ENCODE measurements at places on chromosomes 5 and 9.

DNA sequence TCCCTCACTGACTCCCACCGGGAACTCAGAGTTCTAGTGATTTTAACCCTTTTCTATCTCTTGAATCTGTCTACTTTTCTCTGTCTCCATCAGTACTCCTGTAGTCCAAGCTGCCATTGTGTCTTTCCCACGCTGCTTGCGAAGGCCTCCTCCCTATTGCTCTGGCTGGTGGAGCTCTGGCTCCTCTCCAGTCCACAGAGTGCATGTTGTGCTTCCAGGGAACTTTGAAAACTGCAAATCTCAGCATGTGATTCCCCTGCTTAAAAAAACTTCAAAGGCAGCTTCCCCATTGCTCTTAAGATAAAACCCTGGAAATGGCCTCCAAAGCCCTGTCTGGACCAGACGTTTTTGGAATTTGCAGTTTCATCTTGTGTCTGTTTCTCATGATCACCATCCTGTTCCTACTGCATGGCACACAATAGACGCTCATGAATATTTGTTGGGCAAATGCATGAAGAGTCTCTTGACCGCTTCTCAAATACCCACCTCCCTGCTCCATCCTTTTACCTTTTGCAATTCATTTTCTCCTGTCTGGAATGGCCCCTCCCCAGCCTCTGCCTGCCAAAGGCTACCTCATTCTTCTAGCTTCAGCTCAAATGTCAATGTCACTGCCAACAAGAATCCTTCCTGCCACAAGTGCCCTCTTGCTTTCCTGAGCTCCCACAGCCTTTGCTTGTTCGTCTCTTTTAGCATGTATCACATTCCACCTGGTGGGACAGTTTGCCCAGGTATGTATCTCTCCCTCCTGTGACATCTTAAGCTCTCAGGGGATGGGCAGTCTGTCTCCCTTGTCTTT, 293.2 kb downstream of the ARHGAP26 start:
- no peak for DNase-seq

GRCh38 chr9:80615964-80616363, 1044.2 kb downstream of the TLE4 start:
- DNase-seq, result no peak

- no peak for DNase-seq
These were observed 180.6 kb downstream of the CACNA1B start for GRCh38 chr9:138058181-138058580.

GRCh38 chr9:37392272-37392671, 30.2 kb upstream of the GRHPR start:
- DNase-seq, result no peak

GRCh38 chr5:150642567-150642927, 2.1 kb downstream of the SYNPO start:
- DNase-seq, result no peak

GRCh38 chr5:85488295-85488694, 1103.6 kb upstream of the EDIL3 start:
- DNase-seq, result no peak

- no peak for DNase-seq
These were observed 483.9 kb downstream of the KDM4C start for GRCh38 chr9:7241694-7242093.

GRCh38 chr5:83701886-83702285, 18.8 kb downstream of the HAPLN1 start:
- no peak for DNase-seq

DNA sequence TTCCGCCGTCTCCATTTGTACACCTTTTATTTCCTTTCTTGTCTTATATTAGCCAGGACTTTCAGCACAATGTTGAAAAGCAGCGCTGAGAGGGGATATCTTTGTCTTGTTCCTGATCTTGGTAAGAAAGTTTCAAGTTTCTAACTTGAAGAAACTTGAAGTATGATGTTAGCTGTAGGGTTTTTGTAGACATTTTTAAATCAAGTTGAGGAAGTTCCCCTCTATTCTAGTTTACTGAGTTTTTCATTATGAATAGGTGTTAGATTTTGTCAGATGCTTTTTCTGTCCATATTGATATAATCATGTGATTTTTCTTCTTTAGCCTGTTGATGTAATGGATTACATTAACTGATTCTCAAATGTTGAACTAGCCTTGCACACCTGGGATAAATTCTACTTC, 425.7 kb downstream of the PIK3R1 start:
- DNase-seq, result no peak

- no peak for DNase-seq
These were observed 136.4 kb downstream of the MCTP1 start for GRCh38 chr5:95148453-95148852.

DNA sequence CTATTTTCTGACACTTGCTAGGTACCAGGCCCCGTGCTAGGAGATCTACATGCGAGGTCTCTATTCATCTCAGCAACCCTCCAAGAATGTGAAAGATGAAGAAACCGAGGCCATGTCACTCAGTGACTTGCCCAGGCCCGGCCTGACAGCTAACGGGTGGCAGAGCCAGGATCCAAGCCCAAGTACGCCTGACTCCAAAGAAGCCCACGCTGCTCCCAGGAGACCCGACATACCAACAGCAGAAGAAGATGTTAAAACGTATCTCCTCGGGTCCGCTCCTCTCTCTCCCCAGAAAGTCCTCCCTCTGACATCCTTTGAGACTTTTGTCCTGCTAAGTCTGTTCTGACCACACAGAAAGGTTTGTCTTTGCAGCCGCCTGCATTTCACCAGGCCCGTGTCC, 65.2 kb downstream of the CRB2 start:
- DNase-seq, result no peak

DNA sequence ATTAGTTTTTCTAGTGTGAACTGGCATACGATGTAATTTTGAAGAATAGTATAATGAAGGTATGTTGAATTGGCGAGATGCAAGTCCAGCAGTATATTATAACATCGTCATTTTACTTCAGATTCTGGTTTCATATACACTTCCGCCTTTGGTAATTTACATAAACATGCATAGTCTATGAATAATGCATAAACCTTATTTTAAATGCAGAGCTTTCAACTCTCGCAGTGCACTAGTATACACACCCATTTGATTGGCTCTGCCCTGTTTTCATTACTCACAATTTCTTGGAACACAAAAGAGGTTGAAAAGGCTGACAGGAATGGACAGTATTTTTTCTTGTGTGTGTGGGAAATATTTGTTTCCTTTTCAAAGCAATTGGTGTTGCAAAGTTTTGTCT, 128.9 kb upstream of the CCNH start:
- no peak for DNase-seq

- DNase-seq, result no peak
These were observed 6.9 kb downstream of the PCDHGA12 start for GRCh38 chr5:141437221-141437620.

GRCh38 chr5:57776035-57776434, 293.4 kb upstream of the ACTBL2 start:
- no peak for DNase-seq

DNA sequence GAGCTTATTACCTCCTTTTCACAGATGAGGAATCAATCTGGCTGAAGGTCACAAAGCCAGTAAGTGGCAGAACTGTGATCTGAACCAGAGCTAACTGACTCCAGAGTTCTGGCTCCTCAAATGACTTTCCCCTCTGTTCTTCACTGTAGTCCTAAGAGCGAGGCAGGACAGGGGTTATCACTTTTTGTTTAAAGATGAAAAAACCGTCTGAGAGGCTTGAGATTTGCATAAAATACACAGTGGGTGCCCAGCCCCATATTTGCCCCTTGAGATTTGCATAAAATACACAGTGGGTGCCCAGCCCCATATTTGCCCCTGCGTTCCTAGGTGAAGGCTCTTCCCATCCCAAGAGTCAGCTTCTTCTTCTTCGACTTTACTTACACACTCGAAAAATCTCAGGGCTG, 667 bp downstream of the FBXO10 start:
- no peak for DNase-seq

- no peak for DNase-seq
These were observed 420.9 kb upstream of the SGCD start for GRCh38 chr5:155906046-155906445.

DNA sequence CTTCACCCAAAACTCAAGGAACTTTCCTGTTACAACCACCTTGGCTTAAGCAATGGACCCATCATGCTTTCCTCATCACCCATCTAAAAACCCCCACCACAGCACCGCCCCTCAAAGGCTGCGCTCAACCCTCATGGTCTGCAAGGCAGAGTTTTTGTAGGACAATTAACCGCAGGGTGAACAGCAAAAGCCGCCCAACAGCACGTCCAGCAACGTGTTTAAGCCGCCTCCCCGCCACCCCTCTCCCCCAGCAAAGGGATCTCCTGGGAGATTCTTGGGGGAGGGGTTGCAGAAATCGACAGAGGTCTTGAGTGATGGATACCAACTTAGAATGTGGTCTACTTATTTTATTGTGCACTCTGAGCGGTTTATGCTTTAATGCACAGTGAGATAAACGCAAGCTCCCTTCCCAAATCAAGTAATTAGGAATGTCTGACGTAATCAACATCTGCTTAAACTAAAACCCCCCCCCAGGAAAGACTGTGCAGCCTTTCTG, 1.9 kb downstream of the ROR2 start:
- DNase-seq, result no peak

DNA sequence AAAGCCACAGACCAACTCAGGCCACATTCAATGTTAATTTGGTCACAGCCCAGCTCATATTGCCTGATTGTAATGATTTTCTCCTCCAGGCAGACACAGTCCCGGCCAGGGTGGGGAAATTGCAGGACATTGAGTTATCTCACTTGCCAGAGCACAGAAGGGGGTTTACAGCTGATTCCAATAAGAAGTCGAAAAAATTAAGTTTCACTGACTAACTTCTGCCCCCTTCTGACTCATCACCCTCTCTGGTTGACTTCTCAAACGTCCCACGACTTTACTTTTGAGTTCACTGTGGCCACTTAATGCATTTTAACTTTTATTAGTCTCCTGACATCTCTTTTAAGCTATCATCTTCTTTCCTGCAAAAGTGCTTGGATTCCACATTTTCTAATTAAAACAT, 321.4 kb upstream of the WWC1 start:
- peak; percentile 6 for DNase-seq

- DNase-seq, result no peak
These were observed 120.4 kb upstream of the SPRY4 start for GRCh38 chr5:142445266-142445665.

Measured in activated CD4-positive, alpha-beta T cell treated with anti-CD3 and anti-CD28 coated beads, Interleukin-2, amount 50 U/mL, for 16 hours (primary cell).